ENCODE measurements at places on chromosomes 2 and 18.

GRCh38 chr2:196079052-196079451 lies 10.4 kb upstream of the DNAH7 start:
- H3K4me3 ChIP-seq: no peak overlapping the region
- no peaks in the 10 kb centered on the region for H3K27me3 ChIP-seq
- H3K27ac ChIP-seq: no peak overlapping the region

DNA sequence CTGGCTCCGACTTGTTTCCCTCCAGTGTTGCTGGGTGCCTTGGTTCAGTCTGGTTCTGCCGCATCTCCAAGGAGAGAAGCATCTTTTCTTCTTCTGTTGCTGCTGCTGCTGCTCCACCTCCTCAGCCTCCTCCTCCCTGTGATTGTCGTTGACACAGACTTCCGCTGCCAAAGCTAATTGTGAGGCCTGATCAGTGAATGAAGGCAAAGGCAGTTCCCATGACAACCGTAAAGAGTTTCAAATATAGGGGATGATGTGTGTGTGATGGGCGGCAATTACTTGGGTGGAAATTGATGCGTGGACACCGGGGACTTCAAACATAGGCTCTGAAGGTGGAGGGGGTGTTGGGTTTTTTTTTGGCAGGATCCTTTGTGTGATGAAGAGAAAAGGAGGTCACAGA lies 13.7 kb downstream of the TET3 start:
- peaks cover 40% of the 10 kb centered on the region for H3K4me1 ChIP-seq
- H3K27ac ChIP-seq: no peak overlapping the region
- H3K36me3 ChIP-seq: peaks cover 1% of the 10 kb centered on the region
- DNase-seq: no peak
- no peak overlapping the region for H3K4me3 ChIP-seq
- no peaks in the 10 kb centered on the region for H3K27me3 ChIP-seq

DNA sequence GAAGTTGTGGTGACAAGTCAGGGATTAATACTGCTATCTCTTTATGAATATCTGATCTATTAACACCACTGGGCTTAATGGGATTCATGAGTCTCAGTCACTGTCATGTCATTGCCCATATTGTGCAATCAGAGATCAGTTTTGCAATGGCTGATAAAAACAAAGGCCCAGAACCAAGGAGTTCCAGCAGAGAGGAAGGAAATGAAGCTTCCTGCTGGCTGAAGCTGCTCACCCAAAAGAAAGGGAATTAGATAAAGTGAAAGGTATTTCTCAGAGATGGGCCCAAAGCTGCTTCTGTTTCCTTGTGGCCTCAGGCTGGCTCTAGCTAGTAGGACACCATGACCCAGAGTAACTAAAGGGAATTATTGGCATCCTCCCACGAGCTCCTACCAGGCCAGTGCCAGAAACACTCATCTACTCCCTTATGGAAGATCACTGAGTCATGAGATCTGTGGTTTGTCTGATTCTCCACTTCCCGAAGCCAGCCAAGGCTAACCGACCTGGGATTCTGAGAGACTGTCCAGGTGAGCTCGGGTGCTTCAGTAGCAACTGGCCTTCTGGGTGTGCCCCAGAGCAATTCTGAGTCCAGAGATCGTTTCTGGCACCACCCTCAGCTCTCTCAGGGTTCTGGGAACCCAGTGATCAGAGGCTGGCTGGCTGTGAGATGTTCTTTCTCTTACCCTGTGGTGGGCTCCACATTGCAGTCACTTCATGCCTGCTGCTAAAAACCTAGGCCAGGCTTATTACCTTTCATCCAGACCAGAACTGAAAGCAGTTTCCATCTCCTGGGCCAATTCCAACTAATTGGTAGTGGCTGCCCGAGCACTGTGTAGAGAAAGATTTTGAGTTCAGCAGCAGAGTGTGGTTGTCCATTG lies 129.5 kb upstream of the PELI1 start:
- peaks cover 17% of the 10 kb centered on the region for H3K4me1 ChIP-seq
- no peak overlapping the region for H3K4me3 ChIP-seq
- no peak overlapping the region for H3K27ac ChIP-seq
- H3K36me3 ChIP-seq: no peaks in the 10 kb centered on the region
- no peaks in the 10 kb centered on the region for H3K27me3 ChIP-seq

DNA sequence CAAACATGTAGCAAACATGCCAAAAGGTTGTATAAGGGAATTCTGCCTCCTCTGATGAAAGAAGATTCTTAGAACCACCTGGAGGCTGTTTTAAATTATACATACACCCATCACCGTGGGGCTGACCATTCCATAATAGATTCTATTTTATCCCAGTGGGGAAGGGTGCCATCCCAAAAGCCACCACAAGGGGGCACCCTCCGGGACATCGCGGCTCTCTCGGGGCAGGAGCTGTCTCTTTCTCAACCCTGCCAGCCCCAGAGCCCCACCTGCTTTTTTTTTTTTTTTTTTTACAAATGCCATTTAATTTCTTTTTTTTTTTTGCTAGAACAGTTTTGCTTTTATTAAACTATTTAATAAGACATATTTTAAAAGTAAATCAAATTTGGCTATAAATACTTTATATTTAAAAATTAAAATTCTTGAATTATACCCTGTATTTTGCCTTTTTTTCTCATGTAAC lies 8.6 kb upstream of the MTCL1 start:
- peak; percentile 76 for DNase-seq
- no peaks in the 10 kb centered on the region for H3K36me3 ChIP-seq
- peaks cover 13% of the 10 kb centered on the region for H3K27me3 ChIP-seq
- no peaks in the 10 kb centered on the region for H3K4me1 ChIP-seq

DNA sequence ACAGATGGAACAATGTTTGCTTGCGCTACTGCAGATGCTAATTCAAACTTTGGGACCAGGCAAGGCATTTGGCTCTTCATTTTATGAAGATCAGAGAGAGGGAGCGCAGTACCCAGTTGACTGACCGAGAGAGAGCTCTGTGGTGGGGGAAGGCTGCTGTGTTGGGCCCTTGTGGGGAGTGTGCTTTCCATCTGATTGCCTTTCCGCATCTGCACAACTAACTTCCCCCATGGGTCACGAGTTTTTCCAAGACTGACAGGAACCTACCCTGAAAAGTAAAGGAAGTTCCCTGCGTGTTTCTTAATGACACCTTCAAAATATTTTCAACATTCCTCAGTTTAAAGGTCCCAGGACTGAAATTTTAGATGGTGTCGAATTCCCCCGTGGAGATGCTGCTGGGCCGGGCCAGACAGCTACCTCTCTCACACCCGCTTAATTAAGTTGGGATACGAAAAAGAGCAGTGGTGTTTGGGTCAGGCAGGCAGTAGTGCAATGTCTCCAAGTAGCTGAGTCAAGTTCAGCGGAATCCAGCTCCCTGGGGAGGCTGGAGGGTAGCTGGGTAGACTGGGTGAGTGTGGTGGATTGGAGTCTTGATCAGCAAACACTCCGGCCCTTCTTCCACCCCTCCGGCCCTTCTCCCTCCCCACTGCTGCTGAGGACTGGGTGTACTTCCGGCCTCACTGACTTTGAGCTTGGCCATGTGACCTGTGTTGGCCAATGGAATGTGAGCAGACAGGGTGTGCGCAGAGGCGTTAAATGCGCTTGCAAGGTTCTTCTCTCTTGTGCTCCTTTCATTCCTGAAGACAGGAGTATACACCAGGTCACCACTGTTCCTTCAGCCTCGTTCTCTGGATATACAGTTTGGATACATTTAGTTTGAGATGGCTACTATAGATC lies 2.3 kb upstream of the ARHGAP25 start:
- no peak overlapping the region for H3K4me3 ChIP-seq
- no peak overlapping the region for H3K27ac ChIP-seq
- H3K27me3 ChIP-seq: peaks cover 4% of the 10 kb centered on the region
- peaks cover 13% of the 10 kb centered on the region for H3K4me1 ChIP-seq
- H3K36me3 ChIP-seq: no peaks in the 10 kb centered on the region

DNA sequence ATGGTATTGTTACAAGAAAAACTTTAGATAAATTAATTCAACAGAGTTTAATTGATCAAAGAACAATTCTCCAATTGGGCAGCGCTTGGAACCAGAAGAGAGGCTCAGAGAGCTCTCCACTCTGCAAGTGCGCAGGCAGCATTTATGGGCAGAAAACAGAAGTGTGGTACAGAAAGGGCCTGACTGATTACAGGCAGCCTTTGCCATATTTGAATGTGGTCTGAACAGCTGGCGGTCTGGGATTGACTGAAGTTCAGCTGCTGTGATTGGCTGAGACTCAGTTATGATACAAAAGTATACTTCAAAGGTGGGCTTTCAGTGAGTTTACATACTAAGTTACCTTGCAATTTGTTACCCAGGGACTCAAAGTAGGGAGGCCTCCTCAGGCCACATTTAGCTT lies 301.3 kb upstream of the ID2 start:
- H3K4me1 ChIP-seq: peaks cover 2% of the 10 kb centered on the region
- H3K27ac ChIP-seq: no peak overlapping the region
- no peaks in the 10 kb centered on the region for H3K36me3 ChIP-seq
- no peak overlapping the region for H3K4me3 ChIP-seq
- DNase-seq: no peak

DNA sequence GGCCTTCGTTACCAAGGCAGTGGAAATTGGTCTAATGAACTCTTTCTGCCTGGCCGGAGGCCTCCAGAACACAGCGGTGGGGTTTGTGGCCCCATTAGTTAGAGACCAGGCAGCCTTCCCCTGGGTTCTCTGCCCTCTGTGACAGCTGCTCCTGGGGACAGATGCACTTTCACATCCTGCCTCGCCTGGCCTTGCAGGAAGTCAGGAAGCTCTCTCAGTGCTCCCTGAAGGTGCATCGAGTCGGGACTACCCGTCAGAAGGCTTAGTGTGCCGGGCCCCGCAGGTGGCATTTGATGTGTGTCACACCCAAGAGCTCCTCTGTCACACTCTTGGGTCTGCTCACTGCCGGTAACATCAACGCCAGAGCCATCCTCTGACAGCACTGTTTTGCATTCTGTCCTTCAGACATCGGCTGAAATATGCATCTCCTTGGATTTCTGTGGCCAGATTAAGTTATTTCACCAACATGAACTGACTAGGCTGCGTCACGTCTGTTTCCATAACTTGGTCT lies 158.3 kb downstream of the LDLRAD4 start:
- DNase-seq: no peak
- no peak overlapping the region for H3K4me3 ChIP-seq
- no peak overlapping the region for H3K27ac ChIP-seq
- no peaks in the 10 kb centered on the region for H3K4me1 ChIP-seq
- H3K27me3 ChIP-seq: peaks cover 21% of the 10 kb centered on the region
- no peaks in the 10 kb centered on the region for H3K36me3 ChIP-seq

GRCh38 chr2:15162620-15163019 lies 398.5 kb downstream of the NBAS start:
- no peaks in the 10 kb centered on the region for H3K27me3 ChIP-seq
- no peak overlapping the region for H3K4me3 ChIP-seq
- no peak for DNase-seq
- H3K27ac ChIP-seq: no peak overlapping the region
- peaks cover 2% of the 10 kb centered on the region for H3K36me3 ChIP-seq
- H3K4me1 ChIP-seq: peaks cover 22% of the 10 kb centered on the region

DNA sequence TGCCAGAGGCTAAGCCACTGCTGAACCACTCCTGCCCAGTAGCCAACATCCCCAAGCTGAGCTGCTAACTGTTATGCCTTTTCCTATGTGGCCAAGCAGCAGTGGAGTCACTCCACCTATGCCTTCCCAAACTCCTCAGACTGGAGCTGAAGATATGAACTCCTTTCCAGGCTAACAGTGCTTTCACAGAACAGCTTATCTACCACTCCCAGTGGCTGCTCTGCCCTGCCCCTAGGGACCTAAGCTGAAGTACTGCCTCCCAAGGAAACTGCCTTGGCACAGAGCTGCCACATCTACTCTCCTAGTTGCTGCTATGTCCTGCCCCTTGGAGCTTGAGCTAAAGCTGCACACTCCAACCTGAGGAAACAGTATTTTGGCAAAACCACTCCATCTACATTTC lies 275.9 kb downstream of the RBM43 start:
- no peak for DNase-seq
- no peaks in the 10 kb centered on the region for H3K27me3 ChIP-seq
- H3K4me3 ChIP-seq: no peak overlapping the region
- H3K27ac ChIP-seq: no peak overlapping the region
- H3K36me3 ChIP-seq: peaks cover 6% of the 10 kb centered on the region

DNA sequence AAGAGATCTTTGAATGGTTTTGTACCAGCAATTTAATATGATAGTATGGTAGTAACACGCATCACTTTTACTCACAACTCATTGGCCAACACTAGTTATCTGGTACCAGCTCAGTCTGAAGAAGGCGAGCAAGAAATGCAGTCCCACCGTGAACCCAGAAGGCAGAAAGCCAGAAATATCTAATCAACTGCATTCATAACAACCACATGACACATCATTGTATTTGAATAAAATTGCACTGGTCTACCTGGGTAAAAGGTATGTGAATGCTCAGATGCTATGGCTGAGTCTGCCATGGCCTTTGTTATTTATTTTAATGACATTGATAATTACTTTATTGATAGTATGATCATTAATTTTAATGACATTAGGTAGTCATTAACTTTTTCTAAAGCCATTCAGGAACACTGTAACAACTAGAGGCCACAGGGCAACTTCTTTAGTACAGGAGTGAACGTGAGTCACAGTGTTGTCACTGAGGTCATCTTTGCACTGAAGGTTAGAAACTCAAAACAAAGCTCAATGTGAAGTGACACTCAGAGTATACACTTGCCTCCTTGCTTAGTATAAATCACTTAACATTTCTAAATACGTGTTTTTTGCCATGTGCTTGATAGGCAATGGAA lies 475.6 kb upstream of the TNP1 start:
- DNase-seq: no peak
- H3K4me1 ChIP-seq: peaks cover 39% of the 10 kb centered on the region
- no peak overlapping the region for H3K4me3 ChIP-seq
- H3K27ac ChIP-seq: peak overlapping the region; percentile 63
- no peaks in the 10 kb centered on the region for H3K27me3 ChIP-seq

GRCh38 chr2:9630117-9630735 lies 571 bp downstream of the YWHAQ start:
- H3K27me3 ChIP-seq: peaks cover 13% of the 10 kb centered on the region
- peak overlapping the region; percentile 99 for H3K27ac ChIP-seq
- peaks cover 46% of the 10 kb centered on the region for H3K4me1 ChIP-seq
- peak; percentile 70 for DNase-seq
- peaks cover 26% of the 10 kb centered on the region for H3K36me3 ChIP-seq
- peak overlapping the region; percentile 99 for H3K4me3 ChIP-seq

GRCh38 chr18:80233201-80233835 lies 14.0 kb downstream of the PARD6G start:
- H3K27me3 ChIP-seq: no peaks in the 10 kb centered on the region
- DNase-seq: no peak
- H3K4me1 ChIP-seq: peaks cover 3% of the 10 kb centered on the region
- peaks cover 4% of the 10 kb centered on the region for H3K36me3 ChIP-seq
- no peak overlapping the region for H3K27ac ChIP-seq
- no peak overlapping the region for H3K4me3 ChIP-seq
